ENCODE measurements at places on chromosomes 16 and 17.

DNA sequence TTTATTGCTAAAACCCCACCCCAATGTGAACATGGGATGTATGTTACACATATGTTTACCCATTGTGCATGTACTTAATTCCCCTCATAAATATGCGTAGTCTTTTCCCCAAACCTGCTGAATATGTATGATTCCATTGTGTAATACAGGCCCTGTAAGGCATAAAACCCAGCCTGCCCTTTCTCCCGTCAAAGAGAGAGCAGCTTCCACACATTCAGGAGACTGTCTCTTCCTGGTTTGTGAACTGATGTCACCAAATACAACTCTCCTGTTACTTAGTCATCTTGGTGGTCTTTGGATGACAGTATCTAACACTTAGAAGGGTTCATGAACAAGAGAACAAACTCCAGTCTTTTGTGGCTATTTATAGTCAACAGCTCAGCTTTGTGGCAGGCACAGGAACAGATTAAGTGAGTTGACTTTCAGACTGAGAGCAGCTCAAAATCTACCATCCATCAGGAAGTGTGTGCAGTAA lies 24.7 kb upstream of the TMC7 start:
- DNase-seq, result no peak

- DNase-seq, result no peak
Measured at GRCh38 chr17:57782062-57782490, 37.0 kb upstream of the CCDC182 start.

DNA sequence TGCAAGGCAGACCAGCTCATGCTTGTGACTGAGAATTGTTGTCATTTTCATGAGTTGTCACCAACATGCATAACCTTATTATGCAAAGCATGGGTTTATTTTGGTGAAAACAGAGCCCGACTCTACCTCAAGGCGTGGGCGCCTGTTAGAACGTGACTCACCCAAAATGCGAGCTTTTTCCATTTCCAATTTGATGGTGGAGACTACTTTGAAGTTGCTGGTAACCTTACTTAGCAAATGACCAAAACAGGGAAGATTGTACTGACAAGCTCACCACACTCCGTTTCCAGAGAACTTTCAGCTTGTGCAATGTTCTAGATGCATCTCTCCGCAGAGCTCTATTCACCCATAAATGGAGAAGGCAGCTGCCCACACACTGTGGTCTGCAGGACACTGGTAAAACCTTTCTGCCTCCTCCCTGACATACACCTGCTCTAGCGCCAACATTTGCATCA lies 284.5 kb downstream of the MAF start:
- no peak for DNase-seq

DNA sequence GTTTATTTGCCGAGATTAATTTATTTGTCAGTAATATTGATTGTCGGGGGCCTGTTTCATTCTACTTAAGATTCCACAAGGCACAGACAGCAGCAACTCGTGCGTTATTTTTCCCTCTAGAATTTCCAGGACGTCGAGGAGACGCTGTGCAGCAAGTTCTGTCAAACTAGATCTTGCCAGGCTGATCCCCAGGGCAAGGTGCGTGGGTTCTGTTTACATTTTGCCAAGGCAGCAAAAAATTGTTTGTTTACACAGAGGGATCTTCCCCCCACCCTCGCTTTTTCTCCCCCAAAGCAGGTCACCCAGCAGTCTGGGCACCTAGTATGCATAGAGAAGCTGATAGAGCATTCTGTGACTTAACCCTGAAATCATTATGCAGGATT lies 111.4 kb downstream of the IRX3 start:
- no peak for DNase-seq

Data from left cardiac atrium (tissue), 4 donors.